ENCODE measurements at places on chromosomes 6 and 20.

GRCh38 chr6:85576476-85576875 is 17.2 kb downstream of the SNX14 start:
- DNase-seq = no peak

DNA sequence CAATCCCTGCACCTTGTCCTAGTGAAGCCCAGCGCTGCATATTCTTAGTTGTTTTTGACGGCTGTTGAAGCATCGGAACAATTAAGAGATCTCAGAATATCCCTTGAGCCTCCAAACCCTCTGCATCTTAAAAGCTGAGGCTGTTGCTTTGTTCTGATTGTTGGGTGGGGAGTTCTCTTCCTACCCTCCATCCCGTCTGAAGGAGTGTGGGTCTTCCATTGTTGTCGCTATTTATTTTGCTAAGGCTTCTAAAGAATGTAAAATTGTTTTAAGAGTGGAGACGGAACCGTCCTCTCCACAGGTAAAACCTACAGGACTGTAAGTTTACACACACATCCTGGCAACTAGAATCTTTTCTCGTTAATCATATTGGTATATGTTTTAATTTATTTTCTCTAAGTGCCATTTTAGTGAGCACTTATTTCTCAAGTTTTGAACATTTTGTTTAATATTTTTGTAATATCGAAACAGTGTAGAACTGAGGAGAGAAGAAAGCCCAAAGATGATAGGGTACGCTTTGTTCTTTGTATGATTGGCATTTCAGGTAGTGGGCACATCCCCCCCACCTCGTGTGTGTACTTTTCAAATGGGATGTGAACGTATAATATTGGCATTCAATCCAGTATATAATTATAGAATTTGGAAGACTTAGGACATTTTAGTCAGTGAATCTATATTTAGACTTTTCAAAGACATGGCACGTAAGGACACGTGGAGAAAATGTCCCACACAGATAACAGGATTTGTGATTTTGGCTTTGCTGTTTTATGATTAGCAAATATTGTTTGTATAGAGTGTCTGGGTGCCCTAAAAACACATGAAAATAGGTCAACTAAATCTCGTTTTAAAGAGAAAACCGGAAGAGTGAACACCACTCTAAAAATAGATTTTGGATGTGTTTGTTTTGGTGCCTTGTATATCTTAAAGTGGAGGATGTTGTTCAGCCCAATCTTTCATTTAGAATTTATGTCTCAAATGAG is 1.3 kb downstream of the RNF146 start:
- DNase-seq = no peak

- DNase-seq = no peak
These were observed 22.1 kb downstream of the ARMC2 start for GRCh38 chr6:108870357-108870756.

- no peak for DNase-seq
These were observed 7.9 kb downstream of the RREB1 start for GRCh38 chr6:7115543-7116231.

DNA sequence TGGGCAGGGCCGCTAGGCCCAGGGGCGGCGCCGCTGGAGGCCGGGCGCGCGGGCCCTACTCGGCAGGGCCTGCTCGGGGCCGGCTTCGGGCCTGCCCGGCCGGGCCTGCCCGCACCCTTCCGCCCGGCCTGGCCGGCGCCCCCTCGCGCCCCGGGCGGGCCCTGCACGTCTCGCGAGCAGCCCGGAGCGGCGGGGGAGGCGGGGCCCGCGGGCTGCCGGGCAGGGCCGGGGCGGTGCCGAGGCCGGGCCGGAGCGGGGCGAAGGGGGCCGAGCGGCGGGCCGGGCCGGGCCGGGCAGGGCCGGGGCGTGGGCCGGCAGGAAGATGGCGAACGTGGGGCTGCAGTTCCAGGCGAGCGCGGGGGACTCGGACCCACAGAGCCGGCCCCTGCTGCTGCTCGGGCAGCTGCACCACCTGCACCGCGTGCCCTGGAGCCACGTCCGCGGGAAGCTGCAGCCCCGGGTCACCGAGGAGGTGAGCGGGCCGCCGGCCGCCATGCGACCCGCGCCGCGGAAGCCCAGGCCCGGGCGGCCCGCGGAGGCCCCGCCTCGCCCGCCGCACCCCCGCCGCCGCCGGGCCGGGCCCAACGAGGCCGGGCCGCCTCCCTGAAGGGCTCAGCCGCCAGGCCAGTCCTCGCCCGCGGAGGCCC is at the start of gene NPEPL1:
NPEPL1 (plus strand) TSS at position 222 of the 647 bp plus-strand sequence; CDS start at position 323, 101 bp downstream.
- DNase-seq = peak; percentile 34

- DNase-seq = no peak
These were observed 83.2 kb downstream of the SHLD1 start for GRCh38 chr20:5833309-5833941.

- DNase-seq = no peak
These were observed 21.8 kb upstream of the C20orf144 start for GRCh38 chr20:33640287-33640686.

- DNase-seq = no peak
These were observed 2.9 kb downstream of the TFAP2A start for GRCh38 chr6:10411971-10412460.

GRCh38 chr6:150006961-150007464 is 18.3 kb downstream of the RAET1L start:
- no peak for DNase-seq

DNA sequence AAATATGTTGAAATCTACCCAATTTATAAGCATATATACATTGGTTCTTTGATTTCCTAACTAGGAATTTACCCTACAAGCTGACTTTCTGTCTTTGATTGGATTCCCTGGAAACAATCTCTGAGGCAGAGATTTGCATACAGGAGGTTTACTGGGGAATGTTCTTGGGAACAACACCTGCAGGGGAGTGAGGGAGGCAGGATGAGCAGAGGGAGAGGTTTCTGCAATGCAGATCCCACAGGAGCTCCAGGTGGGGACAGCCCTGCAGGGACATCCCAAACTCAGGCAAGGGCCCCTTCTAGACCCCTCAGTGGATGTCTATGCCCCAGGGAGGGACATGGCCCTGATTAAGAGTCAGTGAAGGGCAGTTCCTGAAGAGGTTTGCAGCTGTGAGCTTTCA is 95.2 kb upstream of the CCDC167 start:
- DNase-seq = no peak

DNA sequence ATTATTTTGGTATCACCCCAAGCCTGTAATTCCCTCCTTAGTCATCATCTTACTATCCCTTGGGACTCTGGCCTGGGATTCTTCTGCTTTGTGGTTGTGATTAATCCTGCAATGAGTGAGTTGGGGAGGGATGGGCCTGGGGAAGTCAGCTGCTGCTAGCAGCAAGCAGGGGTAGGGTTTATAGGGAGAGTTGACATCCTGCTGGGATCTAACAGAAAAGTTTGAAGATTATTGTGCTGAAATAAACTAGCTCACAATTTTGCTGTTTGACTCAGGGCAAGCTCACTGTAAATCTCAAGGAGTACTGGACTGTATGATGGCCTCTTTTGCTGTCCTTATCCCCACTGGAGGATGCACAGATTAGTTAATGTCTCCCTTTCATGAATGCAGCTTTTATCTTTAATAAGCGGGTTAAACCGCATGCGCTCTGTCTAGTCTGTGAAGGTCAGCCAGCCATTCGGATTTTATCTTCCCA is 83.4 kb downstream of the JARID2 start:
- DNase-seq = no peak

DNA sequence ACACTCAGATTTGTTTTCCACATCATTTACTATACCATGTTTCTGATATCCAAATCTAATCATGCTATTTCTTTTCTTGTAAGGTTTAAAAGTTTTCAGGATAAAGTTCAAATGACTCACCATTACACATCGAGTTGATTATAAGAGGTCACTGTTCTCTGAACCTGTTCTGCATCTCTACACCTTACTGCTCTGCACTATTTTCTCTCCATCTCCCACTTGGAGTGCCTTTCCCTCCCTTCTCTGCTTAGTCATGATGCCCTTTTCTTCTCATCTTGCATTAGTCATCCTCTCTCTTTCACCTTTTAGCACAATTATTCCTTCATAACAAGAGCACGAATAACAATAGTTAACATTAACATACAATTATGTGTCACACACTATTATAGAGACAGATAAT is 37.5 kb upstream of the FUT9 start:
- DNase-seq = no peak

GRCh38 chr6:155327326-155328073 is 13.2 kb upstream of the TFB1M start:
- peak; percentile 35 for DNase-seq

GRCh38 chr6:2429032-2429431 is 183.6 kb upstream of the GMDS start:
- no peak for DNase-seq

DNA sequence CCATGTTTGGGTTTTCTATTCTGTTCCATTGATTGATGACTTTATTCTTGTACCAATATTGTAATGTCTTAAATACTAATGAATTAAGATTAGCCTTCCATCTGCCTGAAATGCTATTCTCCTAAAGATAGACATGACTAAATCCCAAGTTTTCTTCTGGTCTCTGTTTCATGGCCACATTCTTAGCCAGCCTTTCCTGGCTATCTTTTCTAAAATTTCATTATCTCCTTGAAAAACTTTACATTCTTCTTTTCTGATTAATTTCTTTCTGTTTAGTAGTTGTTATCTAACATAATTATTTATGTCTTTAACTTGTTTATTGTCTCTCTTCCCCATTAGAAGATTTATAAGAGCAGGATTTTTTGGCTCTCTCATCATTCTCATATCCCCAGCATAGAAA is 4.4 kb upstream of the PRIM2 start:
- no peak for DNase-seq

DNA sequence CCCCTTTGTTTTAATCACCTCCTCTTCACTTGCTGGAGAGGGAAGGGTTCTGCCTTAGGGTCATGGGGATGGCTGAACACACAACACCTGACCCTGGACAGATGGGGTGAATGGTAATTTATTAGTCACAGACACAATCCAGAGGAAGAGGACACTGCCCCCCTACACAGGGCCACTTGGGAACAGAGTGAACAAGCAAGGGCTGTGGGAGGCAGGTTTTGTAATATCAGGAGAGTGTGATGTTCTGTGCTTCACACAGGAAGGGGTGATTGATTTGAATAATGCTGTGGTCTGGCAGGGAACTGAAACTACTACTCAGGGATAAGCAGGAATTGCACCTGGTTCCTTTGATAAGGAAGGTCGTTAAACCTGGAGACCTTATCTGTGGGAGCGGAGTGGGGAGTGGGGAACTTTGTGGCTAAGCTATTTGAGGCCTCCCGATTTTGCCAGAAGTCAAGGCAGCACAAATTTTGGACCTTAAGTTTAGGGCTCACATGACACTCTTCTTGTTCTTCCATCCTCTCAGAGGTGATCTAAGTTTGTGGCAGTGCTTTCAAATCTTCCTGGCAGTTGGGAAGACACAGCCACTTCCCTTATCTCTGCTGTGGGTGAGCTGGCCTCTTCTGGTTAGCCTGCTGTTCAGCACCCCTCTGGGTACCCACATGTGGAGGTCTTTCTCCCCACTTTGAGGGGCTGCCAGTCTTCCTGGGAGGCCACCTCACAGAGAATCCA is 77.8 kb downstream of the CD164 start:
- no peak for DNase-seq

- DNase-seq = no peak
These were observed 414.3 kb downstream of the KIF16B start for GRCh38 chr20:16158976-16159286.

- DNase-seq = no peak
These were observed 370.1 kb downstream of the THBS2 start for GRCh38 chr6:168883410-168884049.

- DNase-seq = no peak
These were observed 19.4 kb downstream of the ERGIC3 start for GRCh38 chr20:35561268-35561667.

GRCh38 chr20:24379484-24379927 is 89.9 kb upstream of the SYNDIG1 start:
- DNase-seq = no peak

GRCh38 chr6:148452876-148453275 is 110.2 kb downstream of the SASH1 start:
- DNase-seq = no peak

- peak; percentile 37 for DNase-seq
These were observed 7.7 kb downstream of the BRPF3 start for GRCh38 chr6:36204068-36204753.

DNA sequence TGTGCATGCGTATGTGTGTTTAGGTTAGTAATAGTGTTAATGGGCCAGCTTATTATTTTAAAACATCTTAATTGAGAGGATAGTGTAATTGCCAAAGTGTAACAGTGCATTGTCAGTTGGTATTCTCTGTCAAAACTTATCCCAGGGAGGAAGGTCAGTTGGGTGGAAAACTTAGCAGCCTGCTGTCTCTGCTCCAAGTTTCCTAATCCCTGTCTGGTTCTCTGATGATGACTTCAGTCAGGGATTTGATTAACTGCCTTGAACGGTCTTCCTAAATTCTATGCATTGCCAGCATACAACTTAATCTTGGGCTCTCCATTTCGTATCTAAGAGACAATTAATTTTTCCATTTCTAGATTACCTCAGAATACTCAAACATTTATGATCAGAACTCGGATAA is 51.1 kb downstream of the L3MBTL3 start:
- DNase-seq = no peak

- peak; percentile 9 for DNase-seq
These were observed 188.3 kb upstream of the ZFP64 start for GRCh38 chr20:52379723-52380336.

Data from stimulated activated CD8-positive, alpha-beta memory T cell treated with anti-CD3 and anti-CD28 coated beads, Interleukin-2, amount 100 ng/mL, for 1 hour (primary cell).